ENCODE measurements at places on chromosomes 6 and 20. TPM values are rescaled to one million over a fixed set of nuclear protein-coding genes. Genes with fewer than 3 reads are reported as not detected.

The BHLHE23 gene
- total RNA-seq: not detected

The SLC17A3 gene
- total RNA-seq: not detected

The PLEKHG1 gene
- total RNA-seq: 4.5 TPM

The FOXF2 gene
- 0.08 TPM for total RNA-seq

The ZNF311 gene
- total RNA-seq: 0.94 TPM

The MAP3K5 gene
- total RNA-seq: 5.0 TPM

The PSMB1 gene
- total RNA-seq: 182 TPM

The GSTA2 gene
- total RNA-seq: not detected

The SPTLC3 gene
- total RNA-seq: 0.98 TPM

The ARFRP1 gene
- 40.9 TPM for total RNA-seq

The C20orf141 gene
- not detected for total RNA-seq

The SFTA2 gene
- not detected for total RNA-seq

The ZSCAN12 gene
- total RNA-seq: 3.8 TPM

The GINS1 gene
- 3.2 TPM for total RNA-seq

The DPM1 gene
- total RNA-seq: 54.3 TPM

The QRSL1 gene
- total RNA-seq: 5.0 TPM

The CLPSL1 gene
- not detected for total RNA-seq

The MCHR2 gene
- total RNA-seq: not detected

The LY6G6C gene
- total RNA-seq: not detected

The ADGRB3 gene
- total RNA-seq: not detected

The FUT9 gene
- not detected for total RNA-seq

The HEY2 gene
- total RNA-seq: 4.9 TPM

The SGK1 gene
- 98.8 TPM for total RNA-seq

The GABRR2 gene
- total RNA-seq: 0.23 TPM

The TNFAIP3 gene
- total RNA-seq: 2.1 TPM

The RNF5 gene
- 31.0 TPM for total RNA-seq

The TGM3 gene
- total RNA-seq: not detected

The LRRN4 gene
- under 0.01 TPM for total RNA-seq

The TMEM170B gene
- 0.45 TPM for total RNA-seq

The HLA-G gene
- total RNA-seq: not detected

The CLDN20 gene
- not detected for total RNA-seq

The OPN5 gene
- not detected for total RNA-seq

The MUC22 gene
- total RNA-seq: not detected

The NTSR1 gene
- under 0.01 TPM for total RNA-seq

The MDFI gene
- total RNA-seq: 0.23 TPM

The PNPLA1 gene
- total RNA-seq: not detected

The OTOR gene
- not detected for total RNA-seq

The HTR1E gene
- total RNA-seq: not detected

The TRIM15 gene
- total RNA-seq: not detected

The KCNK16 gene
- not detected for total RNA-seq

The SH3BGRL2 gene
- 1.3 TPM for total RNA-seq

The SLC22A16 gene
- total RNA-seq: not detected

The DEF6 gene
- total RNA-seq: 0.70 TPM

The SOBP gene
- total RNA-seq: 2.2 TPM

The TMEM217 gene
- total RNA-seq: 2.4 TPM

The VSX1 gene
- total RNA-seq: not detected

The GMNN gene
- 22.2 TPM for total RNA-seq

The C6orf132 gene
- 0.75 TPM for total RNA-seq

The ARMC2 gene
- total RNA-seq: 1.9 TPM

The OLIG3 gene
- total RNA-seq: not detected

The FABP7 gene
- total RNA-seq: not detected

The TBCC gene
- total RNA-seq: 17.9 TPM

The AP5S1 gene
- total RNA-seq: 16.0 TPM

Measured in smooth muscle cell of the coronary artery (primary cell).